CD14-positive monocyte (primary cell): ENCODE measurements at places on chromosomes 7 and 10. TPM values are rescaled to one million over a fixed set of nuclear protein-coding genes. Genes with fewer than 3 reads are reported as not detected.

Gene PKD2L1
- polyA plus RNA-seq, result 0.09 and 0.15 TPM in 2 replicates

Gene SAP25
- not detected for polyA plus RNA-seq

Gene GJD4
- not detected for polyA plus RNA-seq

Gene IL2RA
- 0.06 TPM for polyA plus RNA-seq

Gene CLDN4
- polyA plus RNA-seq, result not detected

Gene UMAD1
- polyA plus RNA-seq, result 5.5 and 6.2 TPM in 2 replicates

Gene HOXA3
- polyA plus RNA-seq, result not detected

Gene WIPF3
- not detected for polyA plus RNA-seq

Gene LHFPL3
- polyA plus RNA-seq, result not detected

Gene NDUFA5
- 2.0 and 6.9 TPM in 2 replicates for polyA plus RNA-seq

Gene PLEKHS1
- polyA plus RNA-seq, result 0.08 TPM in 1 of 2 replicates, not detected in the other

Gene KCNH2
- not detected for polyA plus RNA-seq

Gene NYAP1
- not detected in 2 replicates for polyA plus RNA-seq

Gene CREB5
- 25.1 TPM for polyA plus RNA-seq

Gene SP4
- polyA plus RNA-seq, result 1.8 TPM

Gene ANK3
- not detected for polyA plus RNA-seq

Gene ZNF239
- polyA plus RNA-seq, result not detected

Gene HABP2
- polyA plus RNA-seq, result not detected

Gene GPR26
- polyA plus RNA-seq, result not detected

Gene SPOCK2
- 0.45 TPM for polyA plus RNA-seq

Gene NEBL
- polyA plus RNA-seq, result 9.7 TPM

Gene MARVELD1
- polyA plus RNA-seq, result 3.7 TPM

Gene TMEM248
- 78.3 TPM for polyA plus RNA-seq

Gene RET
- polyA plus RNA-seq, result 0.08 TPM

Gene MCU
- 8.0 and 23.1 TPM in 2 replicates for polyA plus RNA-seq

Gene KIAA1217
- not detected in 2 replicates for polyA plus RNA-seq

Gene CALN1
- polyA plus RNA-seq, result not detected

Gene TMEM225B
- polyA plus RNA-seq, result 0.20 TPM

Gene CD36
- 1,210 TPM for polyA plus RNA-seq

Gene OR13A1
- 0.08 TPM in 1 of 2 replicates, not detected in the other for polyA plus RNA-seq

Gene JAKMIP3
- not detected for polyA plus RNA-seq

Gene TRIM24
- 5.2 and 8.9 TPM in 2 replicates for polyA plus RNA-seq

Gene OR9A2
- polyA plus RNA-seq, result not detected

Gene PDE1C
- not detected for polyA plus RNA-seq

Gene CARD11
- polyA plus RNA-seq, result 0.17 and 0.31 TPM in 2 replicates

Gene AMPH
- polyA plus RNA-seq, result 0.61 TPM

Gene GNGT1
- not detected for polyA plus RNA-seq

Gene CBX3
- polyA plus RNA-seq, result 21.0 and 48.1 TPM in 2 replicates

Gene PTEN
- polyA plus RNA-seq, result 57.6 TPM

Gene CRYGN
- polyA plus RNA-seq, result not detected in 2 replicates

Gene ACHE
- polyA plus RNA-seq, result 0.19 TPM in 1 of 2 replicates, not detected in the other

Gene TMEM229A
- polyA plus RNA-seq, result not detected

Gene IFIT2
- 7.5 and 9.7 TPM in 2 replicates for polyA plus RNA-seq

Gene SPDYE6
- not detected in 2 replicates for polyA plus RNA-seq

Gene IKZF1
- polyA plus RNA-seq, result 80.2 TPM

Gene NPFFR1
- polyA plus RNA-seq, result 0.01 and 0.03 TPM in 2 replicates

Gene TCTN3
- 23.1 TPM for polyA plus RNA-seq

Gene DYNC1I1
- polyA plus RNA-seq, result not detected in 2 replicates

Gene PANK1
- 0.31 TPM for polyA plus RNA-seq
